ENCODE measurements at places on chromosomes 13 and 19.

GRCh38 chr19:13447978-13448377 lies 58.3 kb downstream of the CACNA1A start:
- no peak for DNase-seq

- DNase-seq, result no peak
These were observed 330.3 kb downstream of the TSHZ3 start for GRCh38 chr19:31018936-31019335.

DNA sequence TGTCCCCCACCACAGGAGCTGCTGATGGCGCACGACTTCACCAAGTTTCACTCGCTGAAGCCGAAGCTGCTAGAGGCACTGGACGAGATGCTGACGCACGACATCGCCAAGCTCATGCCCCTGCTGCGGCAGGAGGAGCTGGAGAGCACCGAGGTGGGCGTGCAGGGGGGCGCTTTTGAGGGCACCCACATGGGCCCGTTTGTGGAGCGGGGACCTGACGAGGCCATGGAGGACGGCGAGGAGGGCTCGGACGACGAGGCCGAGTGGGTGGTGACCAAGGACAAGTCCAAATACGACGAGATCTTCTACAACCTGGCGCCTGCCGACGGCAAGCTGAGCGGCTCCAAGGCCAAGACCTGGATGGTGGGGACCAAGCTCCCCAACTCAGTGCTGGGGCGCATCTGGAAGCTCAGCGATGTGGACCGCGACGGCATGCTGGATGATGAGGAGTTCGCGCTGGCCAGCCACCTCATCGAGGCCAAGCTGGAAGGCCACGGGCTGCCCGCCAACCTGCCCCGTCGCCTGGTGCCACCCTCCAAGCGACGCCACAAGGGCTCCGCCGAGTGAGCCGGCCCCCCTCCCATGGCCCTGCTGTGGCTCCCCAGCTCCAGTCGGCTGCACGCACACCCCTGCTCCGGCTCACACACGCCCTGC lies 4.4 kb upstream of the NOP53 start:
- no peak for DNase-seq

DNA sequence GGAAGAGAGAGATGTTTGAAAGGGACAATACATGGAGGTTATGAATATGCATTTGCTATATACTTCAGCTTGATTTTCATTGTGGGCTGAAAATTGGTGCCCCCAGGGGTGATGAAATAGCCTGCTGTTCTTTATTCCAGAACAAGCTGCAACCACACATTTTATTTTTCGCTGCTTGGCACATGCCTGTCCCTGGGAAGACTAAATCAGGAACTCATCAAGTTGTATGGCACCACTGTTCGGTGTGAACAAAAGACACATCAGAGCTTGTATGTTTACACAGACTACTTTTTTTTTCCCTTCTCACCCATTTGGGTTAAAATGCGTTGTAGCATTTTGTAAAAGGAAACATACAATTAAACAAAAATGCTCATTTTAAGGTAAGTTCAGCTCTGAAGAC lies 230.7 kb downstream of the NALCN start:
- DNase-seq, result no peak
